HS-5 (cell line): ENCODE measurements at places on chromosomes 3 and 15.

DNA sequence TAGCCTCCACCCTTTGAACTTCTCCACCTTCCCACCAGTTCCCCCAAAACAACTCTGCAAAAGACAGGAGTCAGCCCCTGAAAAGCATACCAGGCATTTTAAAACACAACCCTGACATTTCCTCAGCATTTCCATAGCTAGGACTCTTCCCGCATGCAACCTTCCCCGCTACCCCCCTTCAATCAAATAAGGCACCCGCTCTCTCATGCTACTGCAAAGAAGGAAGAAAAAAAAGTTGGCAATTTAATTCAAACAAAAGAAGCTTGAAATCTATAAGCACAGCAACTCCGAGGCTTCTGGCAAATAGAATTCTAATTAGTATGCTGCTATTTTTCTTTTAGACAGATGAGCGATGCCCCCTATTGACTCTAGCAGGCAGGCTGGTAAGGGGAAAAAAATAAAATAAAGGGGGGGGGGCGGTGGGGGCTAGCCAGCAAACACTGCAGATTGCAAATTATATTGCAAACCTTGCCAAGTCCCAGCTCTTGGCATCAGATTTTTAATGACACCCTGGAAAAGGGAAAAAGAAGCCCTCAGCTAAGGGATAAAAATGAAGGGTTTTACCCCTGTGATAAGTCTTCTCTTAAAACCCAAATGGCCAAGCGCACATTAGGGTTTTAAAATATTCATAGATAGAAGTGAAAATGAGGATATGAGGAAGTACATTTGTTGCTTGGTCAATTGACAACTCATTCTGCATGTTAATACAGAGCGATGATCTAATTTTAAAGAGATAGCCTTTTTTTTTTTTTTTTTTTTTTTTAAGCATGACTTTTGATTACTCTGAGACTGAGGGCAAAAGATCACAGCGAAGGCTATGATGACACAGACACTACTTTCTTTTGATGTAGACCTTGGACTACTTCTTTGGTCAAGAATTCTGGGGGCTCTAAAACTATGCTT, 255.2 kb downstream of the NR2F2 start:
- no peak for DNase-seq

- no peak for DNase-seq
Measured at GRCh38 chr3:127486321-127486944, 104.1 kb downstream of the TPRA1 start.

GRCh38 chr3:38099518-38099917, 37.4 kb downstream of the ACAA1 start:
- no peak for DNase-seq

- DNase-seq = peak; percentile 5
Measured at GRCh38 chr15:36688310-36689011, 109.0 kb downstream of the CDIN1 start.

DNA sequence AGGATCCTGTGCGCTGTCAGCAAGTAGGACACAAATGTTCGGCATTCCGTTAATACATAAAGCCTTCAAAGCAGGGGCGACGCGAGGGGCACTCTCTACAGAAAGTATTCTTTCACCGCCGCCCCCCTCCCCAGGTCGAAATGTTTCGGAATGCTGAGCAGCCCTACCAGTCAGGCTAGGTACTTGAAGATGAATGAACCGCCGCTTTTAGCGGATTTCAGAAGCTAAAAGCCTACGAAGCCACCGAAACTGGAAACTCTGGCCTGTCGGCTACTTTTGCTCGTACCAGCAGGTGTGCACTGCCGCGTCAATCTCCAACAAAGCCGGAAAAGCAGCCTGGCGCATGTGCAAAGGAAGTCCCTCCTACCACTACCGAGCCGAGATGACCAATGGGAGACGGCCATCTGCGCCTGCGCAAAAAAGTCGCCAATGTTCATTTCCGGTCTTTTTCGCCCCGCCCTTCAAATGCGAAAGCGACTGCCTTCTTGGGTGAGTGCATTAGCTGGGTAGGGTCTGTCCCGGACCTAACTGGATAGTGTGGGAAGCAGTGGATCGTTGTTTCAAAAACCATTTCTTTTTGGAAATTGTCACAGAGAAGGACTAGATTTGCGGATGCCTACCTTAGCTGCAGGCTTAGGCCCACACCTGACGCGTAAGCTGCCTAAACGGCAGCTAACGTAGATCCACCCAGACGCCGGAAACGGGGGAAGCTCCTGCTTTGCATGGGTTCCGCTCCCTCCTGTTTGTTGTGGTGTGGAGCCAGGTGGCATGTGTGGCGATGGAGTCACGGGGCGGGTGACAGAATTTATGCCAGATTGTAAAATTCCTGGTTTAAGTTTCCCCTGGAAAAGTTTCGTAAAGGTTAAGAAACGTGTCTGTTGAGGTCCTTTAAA, at the start of gene WDR5B:
TSS of gene WDR5B (minus strand) at position 301 of the 893 bp plus-strand sequence. CDS start 534 bp downstream, outside the sequence.
- DNase-seq = peak; percentile 95

GRCh38 chr15:55224892-55225291, 28.2 kb upstream of the RSL24D1 start:
- no peak for DNase-seq
